ENCODE measurements at places on chromosomes 3 and 15.

DNA sequence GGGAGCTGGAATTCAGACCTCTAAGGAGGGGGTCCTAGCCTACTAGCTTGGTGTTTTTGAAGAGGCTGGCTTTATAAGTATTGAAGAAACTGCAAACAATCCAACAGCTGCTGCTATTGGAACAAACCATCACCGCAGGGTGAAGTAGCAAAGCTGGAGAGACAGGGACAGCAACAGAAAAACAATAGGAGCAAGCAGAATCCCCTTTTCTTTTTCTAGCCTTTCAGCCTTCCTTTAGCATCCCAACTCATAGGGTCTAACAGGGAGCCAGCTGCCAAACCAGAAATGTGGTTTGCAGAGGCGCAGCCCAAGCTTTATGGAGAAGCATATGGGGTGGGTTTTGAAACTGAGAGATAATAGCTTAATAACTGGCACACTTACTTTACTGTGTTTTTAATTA, 106.2 kb upstream of the CHMP2B start:
- no peak for DNase-seq

- no peak for DNase-seq
These were observed 153.6 kb downstream of the TMEM108 start for GRCh38 chr3:133191818-133192217.

GRCh38 chr3:42025370-42026138, 63.7 kb upstream of the ULK4 start:
- DNase-seq, result peak; percentile 95

DNA sequence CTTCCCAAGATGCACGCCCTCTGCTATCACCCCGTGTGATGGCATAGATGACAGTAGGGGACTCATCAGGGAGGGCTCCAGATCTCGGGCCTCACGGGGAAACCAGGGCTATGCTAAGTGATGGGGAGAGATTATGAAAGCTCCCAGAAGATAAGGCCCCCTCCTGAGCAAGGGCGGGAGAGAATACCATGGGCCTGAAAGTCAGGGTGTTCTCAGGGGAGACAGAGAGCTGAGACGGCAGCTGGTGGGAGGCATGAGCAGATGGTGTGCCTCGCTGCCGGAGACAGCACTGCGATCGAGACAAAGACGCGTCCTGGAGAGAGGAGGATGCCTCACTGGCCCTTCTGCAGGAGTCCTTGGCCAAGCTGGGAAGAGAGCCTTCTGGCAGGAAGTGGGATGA, 106.5 kb upstream of the ADPGK start:
- DNase-seq, result no peak

DNA sequence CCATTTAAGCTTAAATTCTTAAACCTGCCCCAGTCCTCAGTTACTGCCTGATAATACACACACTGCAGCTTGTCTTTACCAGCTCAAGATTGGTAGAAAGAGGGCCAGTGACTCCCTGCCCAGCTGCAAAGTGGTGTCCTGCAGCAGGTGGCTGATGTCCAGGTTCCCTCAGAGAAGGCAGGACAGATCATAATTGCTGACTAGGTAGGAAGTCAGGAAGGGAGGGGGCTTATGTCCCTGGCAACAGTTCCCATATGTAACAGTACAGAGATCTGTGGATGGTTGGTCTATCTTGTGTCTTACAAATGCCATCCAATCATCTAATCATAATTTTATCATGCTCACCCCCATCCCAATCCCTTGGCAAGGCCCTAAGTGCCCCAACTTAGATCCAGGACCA, 492.1 kb upstream of the PPP2R3A start:
- DNase-seq, result no peak

DNA sequence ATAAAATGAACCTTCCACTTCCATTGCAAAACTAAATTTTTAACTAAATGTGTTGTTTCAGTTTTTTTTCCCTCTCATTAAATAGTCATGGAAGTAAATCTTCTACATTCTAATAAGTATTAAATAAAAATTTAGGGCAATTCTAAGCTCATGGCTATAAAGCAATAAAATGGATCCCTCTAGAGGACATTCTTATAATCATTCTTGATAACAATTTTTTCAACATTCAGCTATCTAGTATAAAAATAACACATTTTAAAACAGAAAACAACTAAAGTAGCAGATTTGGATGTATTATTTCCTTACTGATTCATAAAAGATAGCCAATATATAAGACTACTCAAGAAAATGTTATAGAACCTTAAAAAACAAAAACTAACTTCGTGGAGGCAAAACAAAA, 393.1 kb downstream of the PLOD2 start:
- no peak for DNase-seq

DNA sequence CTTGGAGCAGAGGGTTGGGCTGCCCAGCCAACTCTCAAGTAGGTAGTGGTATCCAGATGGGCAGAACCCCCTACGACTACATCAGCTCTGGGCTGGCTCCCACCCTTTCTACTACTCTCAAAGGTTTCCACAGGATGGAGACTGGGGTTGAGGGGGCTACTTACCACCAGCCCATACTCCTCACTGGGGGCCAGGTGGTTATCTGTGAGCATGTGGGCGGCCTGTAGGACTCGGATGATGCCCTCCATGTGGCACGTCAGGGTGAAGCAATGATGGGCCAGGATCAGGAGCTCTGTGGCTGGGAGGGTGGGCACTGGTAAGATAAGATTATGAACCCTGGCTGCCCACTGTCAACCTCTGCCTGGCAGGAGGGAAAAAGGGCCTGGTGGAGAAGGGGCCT, 33.4 kb downstream of the EIF3J start:
- no peak for DNase-seq

- DNase-seq, result no peak
These were observed 44.1 kb downstream of the RETNLB start for GRCh38 chr3:108713009-108713516.

- DNase-seq, result no peak
These were observed 528.2 kb downstream of the ZIC1 start for GRCh38 chr3:147937341-147937740.

GRCh38 chr15:101614001-101614585, 38.1 kb downstream of the TM2D3 start:
- no peak for DNase-seq

GRCh38 chr3:123282461-123282860, 80.7 kb downstream of the SEC22A start:
- DNase-seq, result no peak

- DNase-seq, result no peak
These were observed 296.7 kb downstream of the PLCL2 start for GRCh38 chr3:17181413-17181907.

GRCh38 chr3:123289391-123290106, 87.8 kb downstream of the SEC22A start:
- DNase-seq, result no peak

- no peak for DNase-seq
These were observed 7.0 kb upstream of the ATP8B4 start for GRCh38 chr15:50126072-50126471.

- no peak for DNase-seq
These were observed 227.1 kb upstream of the ATP11B start for GRCh38 chr3:182565916-182566796.

DNA sequence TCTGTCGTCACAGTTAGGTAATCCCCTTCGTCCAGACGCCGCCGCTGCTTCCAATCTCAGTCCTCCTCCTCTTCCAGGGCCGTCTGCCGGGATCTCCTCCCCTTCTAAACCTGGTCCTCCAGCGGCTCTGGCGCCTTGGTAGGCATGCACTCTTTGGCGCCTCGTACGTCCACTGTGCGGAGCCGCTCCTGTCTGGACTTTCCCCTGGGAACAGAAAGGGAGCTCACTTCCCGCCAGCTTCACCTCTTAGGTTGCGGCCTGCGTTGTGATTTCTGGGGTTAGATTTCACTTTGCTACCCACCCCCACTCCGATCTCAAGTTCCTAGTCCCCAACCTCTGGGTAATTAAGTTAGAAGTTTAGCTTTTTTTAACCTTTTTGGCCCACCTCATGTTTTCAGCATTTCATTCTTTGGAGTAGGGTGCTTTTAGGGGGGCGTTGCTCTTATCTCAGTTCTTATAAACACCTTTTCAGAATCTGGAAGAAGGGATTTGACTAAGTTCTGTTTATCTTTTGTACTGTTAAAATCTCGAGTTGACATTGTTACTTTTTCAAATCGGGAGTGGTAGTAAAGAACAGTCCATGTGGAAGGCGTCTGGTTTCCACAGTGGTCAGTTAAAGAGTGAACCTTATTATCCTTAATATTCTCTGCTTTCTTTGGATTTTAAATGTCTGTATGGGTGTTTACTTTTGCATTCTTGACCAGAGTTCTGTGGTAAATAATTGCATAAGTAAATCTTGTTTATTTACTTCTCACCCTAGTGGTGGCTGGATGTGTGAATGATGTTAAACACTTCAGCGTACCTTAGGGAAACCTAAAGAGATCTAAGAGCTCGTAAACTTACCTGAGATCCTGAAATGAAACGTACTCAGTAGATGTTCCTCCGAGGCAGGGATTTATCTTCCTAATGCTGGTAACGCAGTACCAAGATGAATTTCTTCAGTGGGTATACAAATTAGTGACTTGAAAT, 611 bp downstream of the CTDSPL2 start:
- no peak for DNase-seq

DNA sequence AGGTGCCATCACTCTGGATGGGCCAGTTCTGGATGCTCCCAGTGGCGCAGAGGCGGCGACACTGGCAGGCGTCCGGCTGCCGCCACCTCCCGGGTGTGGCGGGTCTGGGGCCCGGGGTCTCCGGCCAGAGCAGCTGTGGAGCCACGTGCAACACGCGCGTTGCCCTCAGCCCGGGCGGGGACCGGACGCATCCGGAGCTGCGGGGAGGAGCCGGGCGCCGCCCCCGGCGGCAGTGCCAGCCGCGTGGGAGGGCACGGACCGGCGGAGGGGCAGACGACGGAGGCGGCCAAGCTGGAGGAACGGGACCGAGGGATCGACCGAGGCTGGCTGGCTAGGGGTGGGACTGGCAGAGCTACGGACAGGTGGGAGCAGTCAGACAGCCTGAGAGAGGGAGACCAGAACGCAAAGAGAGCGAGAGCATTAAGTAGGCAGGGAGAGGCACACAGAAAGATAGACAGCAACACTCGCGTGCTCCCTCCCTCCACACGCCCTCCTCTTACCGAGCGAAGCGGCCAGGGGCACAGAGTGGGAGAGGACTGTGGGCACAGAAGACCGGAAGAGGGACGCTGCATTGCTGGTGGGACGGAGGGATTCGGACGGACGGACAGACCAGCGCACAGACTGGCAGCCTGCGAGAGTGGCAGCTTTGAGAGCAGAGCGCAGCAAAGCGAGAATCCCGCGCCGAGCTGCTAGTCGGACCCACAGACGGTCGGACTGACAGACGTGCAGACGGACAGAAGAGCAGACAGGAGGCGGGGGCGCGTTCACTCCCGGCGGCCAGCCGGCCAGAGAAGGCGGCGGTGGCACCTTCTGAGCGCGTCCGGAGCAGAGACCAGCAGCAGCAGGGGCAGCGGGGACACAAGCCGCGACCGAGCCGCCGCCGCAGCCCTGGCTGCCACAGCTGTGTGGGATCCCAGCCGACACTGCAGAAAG, at the start of gene ARPP21:
Gene ARPP21, plus strand, starts transcription at position 272 of the 933 bp plus-strand sequence. CDS start 42,227 bp downstream, outside the sequence.
- DNase-seq, result no peak

DNA sequence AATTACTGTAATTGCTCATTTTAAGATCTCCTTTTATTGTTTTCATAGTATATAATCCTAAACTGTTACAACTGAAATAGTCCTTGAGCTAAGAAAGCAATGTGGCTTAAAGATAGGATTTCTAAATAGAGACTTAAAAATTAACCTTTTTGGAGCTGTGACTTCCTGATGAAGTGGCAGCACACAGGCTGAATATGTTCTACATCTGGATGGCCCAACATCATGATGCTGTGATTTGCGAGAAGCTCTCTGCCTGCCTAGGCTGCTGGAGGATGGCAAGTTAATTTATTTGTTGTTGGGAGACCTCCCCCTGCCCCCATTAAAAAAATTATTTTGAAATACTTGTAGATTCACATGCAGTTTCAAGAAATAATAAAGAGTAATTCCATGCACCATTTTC, 134.5 kb downstream of the IGF1R start:
- no peak for DNase-seq

DNA sequence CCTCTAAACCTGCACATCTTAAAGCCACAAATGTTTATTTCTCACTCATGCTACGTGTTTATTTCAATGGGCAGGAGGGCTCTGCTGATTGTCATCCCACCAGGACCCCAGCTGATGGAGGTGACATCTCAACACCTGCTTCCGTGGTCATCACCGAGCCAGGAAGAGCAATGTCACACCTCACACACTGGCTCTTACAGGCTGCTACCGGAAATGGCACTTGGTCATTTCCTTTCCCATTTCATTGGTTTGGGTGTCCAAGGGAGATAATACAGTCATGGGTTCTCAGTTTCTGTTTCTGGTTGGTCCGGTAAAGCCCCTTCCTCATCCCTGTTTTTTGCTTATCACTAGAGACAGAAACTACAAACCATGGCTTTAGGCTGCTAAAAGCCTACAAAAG, 41.9 kb downstream of the ABHD2 start:
- DNase-seq, result no peak

- DNase-seq, result no peak
These were observed 30.5 kb upstream of the SLC27A2 start for GRCh38 chr15:50151476-50151875.

GRCh38 chr3:158110658-158111018, 749 bp downstream of the RSRC1 start:
- DNase-seq, result no peak

DNA sequence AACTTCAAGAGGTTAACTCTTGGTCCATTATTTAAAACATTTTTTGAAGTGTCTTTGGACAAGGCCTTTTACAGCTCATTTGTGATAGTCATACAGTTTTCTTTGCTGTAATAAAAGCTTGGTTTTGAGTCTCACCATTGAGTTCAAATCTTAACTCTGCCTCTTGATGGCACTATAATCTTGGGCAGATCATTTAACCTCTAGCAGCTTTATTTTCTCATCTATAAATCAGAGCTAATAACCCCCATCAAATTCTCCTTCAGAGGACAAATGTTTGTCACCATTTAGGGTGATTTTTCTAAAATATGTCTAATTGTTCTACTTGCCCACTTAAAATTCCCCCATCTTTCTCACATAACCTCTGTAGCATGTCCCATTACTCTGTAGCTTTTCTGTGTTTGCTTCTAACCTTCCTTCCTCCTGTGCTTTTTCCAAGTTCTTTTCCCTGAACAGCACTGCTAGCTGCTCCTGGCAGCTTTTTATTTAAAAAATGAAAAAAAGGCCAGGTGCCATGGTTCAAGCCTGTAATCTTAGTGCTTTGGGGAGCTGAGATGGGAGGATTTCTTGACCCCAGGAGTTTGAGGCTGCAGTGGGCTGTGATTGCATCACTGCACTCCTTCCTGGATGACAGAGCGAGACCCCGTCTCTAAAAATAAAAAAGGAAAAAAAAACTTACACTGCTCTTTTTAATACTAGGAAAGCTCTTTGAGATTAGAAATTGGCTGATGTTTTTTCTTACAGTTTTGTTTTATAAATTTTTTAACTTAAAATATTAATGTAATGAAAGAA, 28.5 kb downstream of the UBE2E1 start:
- no peak for DNase-seq

DNA sequence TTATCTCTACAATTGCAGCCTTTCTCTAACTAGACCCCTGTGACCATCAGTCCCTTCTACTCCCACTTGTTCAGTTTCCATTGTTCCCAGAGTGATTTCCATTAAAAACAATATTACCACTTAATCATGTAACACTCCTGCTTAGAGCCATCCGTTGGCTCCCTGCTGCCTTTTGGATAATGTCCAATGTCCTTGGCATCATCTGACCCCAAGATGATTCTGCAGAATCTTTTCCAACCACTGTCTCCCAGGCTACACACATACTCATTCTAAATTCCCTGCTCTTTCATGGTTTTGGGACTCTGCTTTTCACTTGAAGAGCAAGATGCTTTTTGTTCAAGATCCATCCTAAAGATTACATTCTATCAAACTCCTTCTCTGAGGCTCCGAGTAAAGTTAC, 7.1 kb downstream of the KCNH8 start:
- no peak for DNase-seq

- DNase-seq, result no peak
These were observed 15.7 kb downstream of the STARD5 start for GRCh38 chr15:81308260-81308659.

GRCh38 chr3:62686503-62687294, 188.5 kb downstream of the CADPS start:
- no peak for DNase-seq
